ENCODE measurements at places on chromosomes 16 and 17.

- DNase-seq: no peak
These were observed 50.0 kb downstream of the WNT3 start for GRCh38 chr17:46768540-46768870.

DNA sequence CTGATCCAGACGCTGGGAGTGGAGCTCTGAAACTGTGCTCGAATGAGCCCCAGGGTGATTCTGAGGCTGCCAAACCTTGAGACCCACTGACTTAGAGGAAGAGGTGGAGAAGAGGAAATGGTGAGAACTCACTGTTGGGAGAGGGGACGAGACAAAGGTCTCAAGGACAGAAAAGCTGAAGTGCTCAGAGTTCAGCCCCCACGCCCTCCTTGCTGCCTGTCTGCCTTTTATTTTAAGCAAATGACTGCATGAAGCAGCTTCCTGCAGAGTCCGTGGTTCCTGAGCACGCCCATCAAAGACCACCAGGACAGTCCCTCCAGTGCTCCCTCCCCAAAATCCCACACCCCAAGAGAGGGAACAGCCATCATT lies 20.4 kb downstream of the COTL1 start:
- DNase-seq: no peak

- no peak for DNase-seq
These were observed 105.0 kb downstream of the TANGO6 start for GRCh38 chr16:68948230-68948910.

DNA sequence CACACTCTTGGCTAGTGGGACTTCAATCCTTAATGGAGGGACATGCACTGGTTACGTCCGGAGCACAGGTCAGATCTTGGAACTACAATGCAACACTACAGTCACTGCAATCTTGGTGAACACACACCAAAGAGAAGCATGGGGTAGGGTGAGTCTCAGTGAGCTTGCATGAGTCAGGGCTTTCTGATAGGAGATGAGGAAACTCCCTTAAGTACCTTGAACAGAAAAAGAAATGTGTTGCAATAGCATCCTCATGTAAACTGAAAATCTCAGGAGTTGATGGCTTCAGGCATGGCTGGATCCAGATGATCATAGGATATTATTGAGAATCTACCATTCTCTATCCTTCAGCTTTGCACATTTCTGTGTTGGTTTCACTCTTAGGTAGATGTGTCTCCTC lies 54.1 kb downstream of the CES1 start:
- DNase-seq: no peak

- DNase-seq: no peak
These were observed 105.8 kb downstream of the GAS7 start for GRCh38 chr17:10092595-10092994.

DNA sequence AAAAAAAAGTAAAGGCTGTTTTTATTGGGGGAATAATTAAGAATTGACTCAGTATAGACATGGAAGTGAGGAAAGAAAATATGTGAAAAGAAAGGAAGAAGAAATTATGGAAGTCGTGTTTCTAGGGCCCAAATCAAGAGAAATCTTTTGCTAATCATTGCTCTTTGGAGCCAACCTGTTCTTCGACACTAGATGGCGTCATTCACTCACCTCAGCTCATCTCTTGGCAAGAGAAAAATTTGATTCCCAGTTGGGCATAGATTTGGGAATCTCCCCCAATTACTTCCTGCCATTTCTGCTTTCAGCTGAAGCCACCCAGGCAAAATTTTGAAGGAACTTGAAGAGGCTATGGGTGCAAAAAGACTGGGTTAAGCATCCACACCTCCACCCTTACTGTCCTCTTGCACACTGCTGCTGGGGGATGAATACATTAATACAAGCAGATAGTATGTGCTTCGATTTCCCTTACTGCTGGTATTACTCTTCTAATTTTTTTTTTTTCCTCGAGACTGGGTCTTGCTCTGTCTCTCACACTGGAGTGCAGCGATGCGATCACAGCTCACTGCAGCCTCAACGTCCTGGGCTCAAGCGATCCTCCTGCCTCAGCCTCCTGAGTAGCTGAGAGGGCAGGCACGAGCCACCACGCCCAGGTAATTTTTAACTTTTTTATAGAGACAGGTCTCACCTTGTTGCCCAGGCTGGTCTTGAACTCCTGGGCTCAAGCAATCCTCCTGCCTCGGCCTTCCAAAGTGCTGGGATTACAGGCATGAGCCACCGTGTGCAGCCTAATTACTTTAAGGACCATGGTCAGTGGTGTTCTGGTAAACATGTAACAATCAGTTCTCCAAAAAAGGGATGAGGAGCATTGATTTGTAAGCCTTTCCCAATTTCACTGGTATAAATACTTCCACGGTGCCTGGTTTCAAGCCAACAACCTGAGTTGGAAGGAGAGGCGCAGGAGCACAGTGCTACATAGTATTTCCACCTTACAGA lies 13.5 kb downstream of the PSMD7 start:
- peak; percentile 56 for DNase-seq

GRCh38 chr17:73394512-73395450 lies 83.0 kb upstream of the CDC42EP4 start:
- DNase-seq: no peak

GRCh38 chr17:63445954-63446752 lies at the start of gene CYB561:
CYB561 (minus strand) TSS chr17:63446306; CDS start chr17:63437547, 8,759 bp downstream.
- DNase-seq: peak; percentile 64

- DNase-seq: no peak
These were observed 43.7 kb upstream of the GOSR1 start for GRCh38 chr17:30433514-30433913.

DNA sequence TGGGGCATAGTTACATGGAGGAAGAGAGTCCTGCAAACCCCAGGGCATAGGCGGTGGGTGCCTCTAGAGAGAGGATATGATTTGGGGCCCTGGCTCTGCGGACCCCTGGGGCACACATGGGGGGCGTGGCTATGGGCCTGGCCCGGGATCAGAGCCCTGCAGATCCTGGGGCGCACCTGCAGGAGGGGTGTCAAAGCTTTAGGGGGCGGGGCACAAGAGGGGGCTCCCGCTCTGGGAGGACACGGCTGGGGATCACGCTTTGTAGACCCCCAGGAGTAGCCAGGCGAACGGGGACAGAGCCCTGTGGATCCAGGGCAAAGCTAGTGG lies 497 bp downstream of the BCL7C start:
- no peak for DNase-seq

DNA sequence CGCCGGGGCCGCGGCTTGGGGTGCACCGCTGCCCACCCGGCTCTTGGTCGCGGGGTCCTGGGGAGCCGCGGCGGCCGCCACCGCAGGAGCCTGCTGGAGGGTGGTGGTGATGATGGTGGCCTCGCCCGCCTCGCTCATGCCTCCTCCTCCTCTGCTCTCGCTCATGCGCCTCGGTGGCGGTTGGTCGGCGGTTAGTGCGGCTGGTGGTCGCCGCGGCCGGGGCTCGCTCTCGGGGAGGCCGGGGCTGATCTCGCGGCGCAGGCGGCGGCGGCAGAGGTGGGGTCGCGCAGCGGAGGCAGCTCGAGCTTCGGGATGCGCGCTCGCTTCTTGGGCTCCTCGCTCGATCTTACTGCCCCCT lies 41.6 kb downstream of the AHSP start:
- DNase-seq: no peak

DNA sequence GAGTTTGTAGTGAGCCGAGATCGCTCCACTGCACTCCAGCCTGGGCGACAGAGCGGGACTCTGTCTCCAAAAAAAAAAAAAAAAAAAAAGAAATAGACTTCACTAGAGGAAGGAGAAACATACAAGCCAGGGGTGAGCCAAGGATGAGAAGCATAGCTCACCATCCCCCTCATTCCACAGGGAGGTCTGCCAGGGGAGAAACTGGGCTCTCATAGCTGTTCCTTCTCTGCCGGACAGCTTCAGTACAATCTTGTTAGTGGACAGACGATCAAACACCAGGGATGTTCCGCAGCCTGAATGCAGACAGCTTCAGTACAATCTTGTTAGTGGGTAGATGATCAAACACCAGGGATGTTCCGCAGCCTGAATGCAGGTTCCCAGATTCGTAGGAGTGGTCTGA lies 509.6 kb downstream of the CDH13 start:
- DNase-seq: no peak

GRCh38 chr16:51458356-51459140 lies 307.5 kb upstream of the SALL1 start:
- no peak for DNase-seq

- DNase-seq: no peak
These were observed 21.2 kb upstream of the EIF1 start for GRCh38 chr17:41667280-41668041.

- DNase-seq: no peak
These were observed 197.6 kb downstream of the XYLT1 start for GRCh38 chr16:17273142-17273561.

DNA sequence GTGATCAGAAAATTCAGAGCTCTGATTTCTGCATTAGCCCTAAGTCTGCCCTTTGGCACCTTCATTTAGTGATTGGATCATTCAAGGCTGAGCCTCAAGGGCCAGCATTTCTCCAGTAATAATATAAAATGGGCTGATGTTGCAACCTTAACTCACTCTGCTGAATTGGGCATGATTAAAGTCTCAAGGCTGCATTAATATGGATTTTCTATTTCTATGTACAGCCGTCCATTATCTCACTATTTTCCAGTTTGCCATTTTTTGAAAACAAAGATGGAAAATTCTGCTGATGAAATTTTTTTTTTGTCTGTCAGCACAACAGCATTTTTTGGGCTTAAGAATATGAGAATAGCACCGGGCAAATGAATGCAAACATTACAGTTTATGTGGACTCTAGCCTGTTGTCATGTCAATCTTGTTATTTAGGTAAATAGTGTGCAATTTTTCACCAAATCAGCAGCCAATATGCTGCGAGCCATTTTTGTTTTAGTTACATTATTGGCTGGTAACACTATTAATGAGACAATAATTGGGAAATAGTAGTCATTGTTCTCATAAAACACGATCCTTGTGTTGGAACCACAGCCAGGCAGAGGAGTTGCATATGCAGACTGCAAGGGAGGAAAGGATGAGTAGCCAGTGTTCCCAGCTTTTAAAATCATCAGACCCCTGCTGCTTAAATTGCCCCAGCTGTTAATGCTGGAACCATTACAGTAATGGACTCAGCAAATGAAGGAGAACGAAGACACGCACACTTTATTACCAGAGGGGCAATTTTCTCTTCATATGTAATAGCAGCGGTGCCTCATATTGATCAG lies 10.5 kb downstream of the FTO start:
- peak; percentile 47 for DNase-seq

- no peak for DNase-seq
These were observed 25.9 kb downstream of the NKD1 start for GRCh38 chr16:50573947-50574744.

DNA sequence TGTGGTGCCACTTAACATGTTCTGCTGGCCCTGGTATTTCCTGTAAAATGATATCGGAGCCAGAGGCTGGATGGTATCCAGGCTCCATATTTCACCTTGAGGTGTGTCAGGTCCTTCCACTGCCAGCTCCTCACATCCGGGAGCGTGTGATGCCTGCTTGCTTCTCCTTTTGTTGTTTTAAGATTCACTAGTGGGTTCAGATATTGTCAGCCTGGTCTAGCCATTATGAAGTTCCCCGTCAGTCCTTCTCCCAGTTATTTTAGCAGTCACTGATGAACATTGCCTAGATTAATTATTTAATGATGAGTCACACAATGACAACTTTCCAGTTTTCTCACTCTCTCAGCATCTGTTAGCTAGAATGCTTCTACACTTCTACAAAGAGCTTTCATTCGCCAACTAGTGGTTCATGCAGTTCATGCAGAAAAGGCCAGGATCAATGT lies 11.3 kb downstream of the DNAAF1 start:
- DNase-seq: no peak

- DNase-seq: no peak
These were observed 193.4 kb upstream of the GSE1 start for GRCh38 chr16:85419503-85420408.

- no peak for DNase-seq
These were observed 154.2 kb downstream of the KCNJ12 start for GRCh38 chr17:21530311-21530710.

GRCh38 chr17:33267271-33267790 lies 25.8 kb downstream of the ASIC2 start:
- DNase-seq: no peak

DNA sequence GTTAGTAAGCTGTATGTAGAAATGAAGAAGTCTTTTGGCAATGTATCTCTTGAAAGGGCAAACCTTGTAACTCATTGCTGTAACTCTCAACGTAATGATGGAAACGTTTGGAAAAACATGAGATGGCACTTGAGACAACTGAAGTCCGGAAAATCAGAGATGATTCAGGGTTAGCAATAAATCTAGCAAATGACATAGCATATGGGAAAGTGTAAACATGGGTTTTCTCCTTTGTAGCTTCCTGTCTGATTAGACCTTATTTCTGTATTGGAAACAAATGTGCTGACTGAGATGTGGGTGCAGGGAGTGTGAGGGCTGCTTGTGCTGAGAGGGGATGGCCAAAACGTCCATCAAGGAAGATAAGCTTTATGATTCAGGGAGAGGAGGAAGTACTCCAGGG lies 110.7 kb upstream of the FAM20A start:
- DNase-seq: no peak

DNA sequence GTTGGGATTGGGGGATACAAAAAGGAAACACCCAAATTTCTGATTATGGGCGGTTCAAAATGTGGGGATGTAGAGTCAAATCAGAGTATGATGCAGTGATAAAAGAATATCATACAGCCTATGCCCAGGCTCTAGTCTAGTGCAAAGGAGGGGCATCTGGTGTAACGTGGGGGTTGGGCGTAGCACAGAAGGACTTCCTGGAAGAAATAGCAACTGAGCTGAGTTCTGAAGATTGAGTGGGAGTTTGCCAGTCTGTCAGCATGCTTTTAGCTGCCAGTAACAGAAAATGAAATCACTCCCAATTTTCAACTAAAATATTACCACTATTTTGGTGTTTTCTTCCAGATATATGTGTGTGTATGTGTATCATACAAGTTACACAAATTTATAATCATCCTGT lies 196.9 kb downstream of the SPECC1 start:
- DNase-seq: no peak

DNA sequence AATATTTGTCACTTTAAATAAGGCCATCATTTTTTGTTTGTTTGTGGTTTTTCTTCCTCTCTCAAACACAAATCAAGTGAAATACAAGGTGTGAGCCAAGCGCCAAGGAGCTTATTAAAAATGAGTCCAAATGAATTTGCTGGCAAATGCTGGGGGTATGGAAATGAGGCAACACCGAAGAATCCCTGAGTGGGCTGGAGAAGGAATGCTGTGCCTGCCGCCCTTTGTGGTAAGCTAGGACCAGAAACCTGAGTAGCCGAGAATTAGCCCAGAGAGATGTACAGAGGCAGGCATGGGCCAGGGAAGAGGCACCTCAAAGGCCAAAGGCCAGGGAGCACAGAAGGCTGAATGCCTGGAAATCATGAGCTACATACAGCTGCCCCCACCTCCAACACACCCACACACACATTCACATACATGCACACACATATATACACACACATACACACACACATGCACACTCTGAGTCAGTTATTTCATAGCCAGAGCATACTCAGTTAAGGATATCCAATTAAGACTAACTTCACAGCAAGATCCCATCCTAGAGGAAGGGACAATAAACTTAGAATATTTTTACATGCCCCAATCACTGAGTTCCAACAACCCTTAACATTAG lies 266.1 kb upstream of the DYNLRB2 start:
- DNase-seq: no peak

DNA sequence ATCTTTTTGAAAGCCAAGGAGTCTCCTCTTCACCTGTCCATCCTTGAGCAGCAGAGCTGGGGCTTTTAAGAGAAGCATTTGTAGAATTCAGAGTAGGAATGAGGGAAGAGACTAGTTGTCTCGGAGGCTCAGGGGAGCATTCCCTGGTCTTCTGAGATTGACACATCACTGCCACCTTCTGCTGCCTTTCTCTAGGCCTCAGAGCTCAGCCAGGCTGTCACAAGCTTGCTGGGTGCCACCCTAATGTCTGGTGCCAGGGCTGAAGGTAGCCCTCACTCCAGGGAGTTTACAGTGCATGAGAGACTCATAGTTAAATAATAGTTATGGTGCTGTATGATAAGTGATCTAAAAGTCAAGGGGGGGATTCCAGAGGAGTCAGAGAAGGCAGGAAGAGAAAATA lies 39.7 kb downstream of the B9D1 start:
- no peak for DNase-seq
